ENCODE measurements at places on chromosomes 11 and 22.
A peak's percentile ranks its signal among the peaks of the same experiment; 100 is the strongest.

DNA sequence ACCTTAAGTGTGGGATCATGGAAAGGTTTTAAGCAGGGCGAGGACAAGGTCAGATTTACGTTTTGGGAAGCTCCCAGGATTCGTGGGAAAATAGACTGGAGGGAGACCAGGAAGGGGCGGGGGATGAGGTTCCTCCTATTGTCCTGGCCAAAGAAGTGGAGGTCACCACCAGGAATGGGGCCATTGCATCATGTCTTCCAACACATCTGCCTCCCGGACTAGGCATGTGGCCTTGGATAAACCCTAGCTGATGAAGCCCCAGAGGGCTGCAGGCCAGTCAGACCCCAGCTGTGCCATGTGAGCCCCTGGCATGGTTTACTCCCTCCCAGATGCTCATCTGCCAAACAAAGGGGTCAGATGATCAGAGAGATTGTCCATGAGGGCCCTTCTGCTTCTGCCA, 11.5 kb upstream of the YWHAH start:
- no peak for DNase-seq

DNA sequence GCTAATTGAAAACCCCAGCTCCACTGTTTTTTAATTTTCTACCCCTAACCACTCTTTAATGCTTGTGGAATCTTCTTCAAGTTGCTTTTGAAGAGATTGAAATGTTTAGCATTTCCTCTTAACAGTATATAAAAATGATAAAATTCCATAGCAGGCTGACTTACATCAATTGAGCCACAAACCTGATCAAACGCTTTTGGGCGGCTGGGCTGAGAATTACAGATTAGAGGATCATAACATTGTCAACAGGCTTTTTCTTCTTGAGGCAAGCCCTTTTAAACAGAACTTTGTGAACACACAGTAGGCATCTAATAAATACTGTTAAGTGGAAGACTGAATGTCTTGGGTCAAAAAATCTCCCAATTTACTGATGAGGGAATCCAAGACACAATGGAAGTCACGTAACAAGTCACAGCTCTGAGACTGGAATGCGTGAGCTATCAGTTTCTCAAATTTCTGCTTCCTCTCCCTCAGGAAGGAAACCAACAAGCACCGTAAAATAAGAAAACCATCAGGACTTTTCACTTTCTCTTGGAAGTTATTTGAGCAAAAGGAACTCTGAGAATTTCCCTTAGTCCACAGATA, 50.0 kb upstream of the CCDC89 start:
- DNase-seq: no peak

- no peak for DNase-seq
These were observed 8.6 kb upstream of the RELT start for GRCh38 chr11:73367482-73368024.

GRCh38 chr22:49838771-49839717, 11.4 kb upstream of the BRD1 start:
- DNase-seq: no peak

GRCh38 chr11:133929401-133930052, 27.2 kb downstream of the IGSF9B start:
- no peak for DNase-seq

DNA sequence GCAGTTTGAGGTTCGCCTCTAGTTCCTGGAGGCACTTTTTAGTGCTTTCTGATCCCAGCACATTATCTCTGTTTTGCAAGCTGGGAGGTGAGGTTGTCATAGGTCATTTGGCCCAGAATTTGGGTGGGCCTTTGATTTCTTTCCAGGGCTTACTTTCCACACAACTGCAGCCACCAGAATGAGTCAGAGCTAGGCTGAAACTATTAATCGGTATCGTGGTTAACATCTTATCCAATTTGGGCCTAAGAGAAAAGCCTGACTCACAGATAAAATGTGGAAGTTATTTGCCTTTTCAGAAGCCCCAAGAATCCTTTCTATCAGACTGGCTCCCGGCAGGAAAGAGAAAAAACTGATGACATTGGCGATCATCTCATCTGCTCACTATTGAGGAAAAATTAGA, 166.4 kb downstream of the KIRREL3 start:
- DNase-seq: no peak

GRCh38 chr11:225734-226453, 10.2 kb downstream of the SIRT3 start:
- no peak for DNase-seq

- no peak for DNase-seq
These were observed 10.0 kb downstream of the MS4A2 start for GRCh38 chr11:60098508-60098907.

GRCh38 chr22:24515027-24515338, 19.9 kb downstream of the UPB1 start:
- no peak for DNase-seq

- no peak for DNase-seq
These were observed 782.5 kb downstream of the ETS1 start for GRCh38 chr11:127804747-127805400.

- DNase-seq: no peak
These were observed 7.6 kb upstream of the SORL1 start for GRCh38 chr11:121444526-121444925.

- no peak for DNase-seq
These were observed 66.0 kb upstream of the PAX6 start for GRCh38 chr11:31877083-31877482.

GRCh38 chr22:41697126-41697775, 2.1 kb upstream of the MEI1 start:
- peak; percentile 80 for DNase-seq
